ENCODE measurements at places on chromosomes 5 and 9.

GRCh38 chr9:124394596-124394995, 20.6 kb downstream of the PSMB7 start:
- DNase-seq = no peak

DNA sequence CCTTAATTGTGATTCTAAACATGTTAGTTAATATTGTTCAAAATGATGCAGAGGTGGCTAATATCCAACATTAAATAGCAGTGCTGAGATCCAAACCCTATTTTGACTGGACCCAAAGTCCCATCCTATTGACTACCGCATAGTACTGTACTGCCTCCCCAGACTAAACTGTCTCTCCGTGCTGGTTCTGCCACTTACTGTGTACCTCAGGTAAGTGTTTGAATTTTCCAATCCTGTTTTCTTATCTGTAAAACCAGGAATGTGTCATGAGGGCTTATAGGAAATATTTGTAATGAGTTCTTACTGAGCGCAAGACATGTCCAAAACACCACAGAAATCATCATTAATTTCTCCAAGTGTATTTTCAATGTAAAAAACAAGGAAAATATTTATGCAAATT, 209.2 kb upstream of the CD180 start:
- DNase-seq = no peak

GRCh38 chr9:92713528-92713927, 43.6 kb upstream of the IPPK start:
- DNase-seq = no peak

GRCh38 chr9:124242331-124243194, 15.2 kb upstream of the NEK6 start:
- no peak for DNase-seq

DNA sequence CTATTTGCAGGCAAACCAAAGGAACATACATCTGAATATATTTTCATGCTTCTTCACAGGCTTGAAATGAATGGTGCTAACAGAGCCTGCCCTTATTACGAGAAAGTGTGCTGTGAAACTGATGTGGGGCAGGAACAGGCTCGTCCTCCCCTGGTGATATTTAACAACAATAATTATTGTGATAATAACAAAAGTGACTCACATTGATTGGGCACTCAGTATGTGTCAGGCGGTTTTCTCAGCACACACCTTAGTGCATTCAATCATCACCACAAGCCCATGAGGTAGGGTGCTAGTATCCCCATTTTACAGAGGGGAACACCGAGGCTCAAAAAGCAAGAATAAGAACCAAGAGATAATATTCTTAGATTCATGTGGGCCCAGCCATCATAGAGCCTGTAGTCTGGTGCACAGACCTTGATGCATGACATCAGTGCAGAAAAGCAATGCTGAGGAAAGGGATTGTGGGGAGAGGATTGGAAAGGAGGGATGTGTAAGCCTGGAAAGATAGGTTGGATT, 18.1 kb upstream of the BOD1 start:
- no peak for DNase-seq

DNA sequence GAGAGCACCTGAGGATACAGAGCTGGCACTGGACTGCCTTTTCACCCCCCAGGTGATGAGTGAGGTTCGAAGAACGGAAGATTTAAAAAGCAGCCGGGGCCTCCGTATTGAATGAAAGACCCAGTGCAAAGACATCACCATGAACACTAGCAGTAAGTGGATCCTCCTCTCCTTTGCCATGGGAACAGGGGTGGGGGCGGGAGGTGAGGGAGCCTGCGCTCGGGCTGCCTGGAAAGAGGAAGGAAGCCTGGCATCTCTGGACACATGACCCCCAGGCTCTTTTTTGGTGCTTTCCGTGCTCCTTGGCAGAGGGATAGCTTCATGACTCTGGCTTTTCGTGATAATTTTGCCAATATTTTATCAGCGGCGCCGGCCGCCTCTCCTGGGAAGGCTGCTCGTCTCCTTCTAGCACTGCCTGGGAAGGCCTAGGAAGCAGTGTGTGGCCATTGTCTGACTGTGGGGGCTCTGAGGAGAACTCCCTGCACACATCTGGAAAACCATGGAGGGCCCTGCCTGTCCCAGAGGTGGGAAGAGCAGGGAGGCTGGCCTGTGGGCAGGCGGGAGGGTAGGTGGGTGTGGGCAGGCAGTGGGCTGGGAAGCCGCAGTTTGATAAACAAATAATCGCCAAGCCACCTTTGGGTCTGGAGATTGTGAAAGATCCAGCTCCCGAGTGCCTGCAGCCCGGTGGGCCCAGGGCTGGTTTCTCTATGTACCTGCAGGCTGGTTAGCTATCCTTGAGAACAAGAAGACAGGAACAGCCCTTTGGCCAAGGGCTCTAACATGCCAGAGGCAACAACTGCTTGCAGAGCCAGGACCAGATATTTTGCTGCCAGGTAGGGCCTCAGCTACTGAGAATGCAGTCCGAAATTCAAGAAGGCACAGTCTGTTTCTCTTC, 911 bp downstream of the ABLIM3 start:
- no peak for DNase-seq

DNA sequence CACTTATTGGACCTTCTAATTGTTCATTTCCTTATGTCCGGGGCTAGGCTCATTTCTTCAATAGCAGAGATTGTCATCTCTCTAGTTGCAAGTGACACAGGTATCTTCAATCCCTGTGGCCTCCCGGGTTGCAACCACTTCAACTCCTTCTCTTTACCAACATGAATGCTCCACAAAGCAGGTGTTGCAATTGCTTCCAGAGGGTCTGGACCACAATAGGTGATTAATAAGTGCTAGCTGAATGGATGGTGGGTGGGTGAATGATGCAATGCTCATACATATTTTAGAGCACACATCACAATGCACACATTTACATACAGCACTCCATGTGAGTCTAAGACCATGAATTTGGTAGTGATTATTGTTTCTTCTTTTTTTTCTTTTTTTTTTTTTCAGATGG, 2.6 kb downstream of the CEMIP2 start:
- no peak for DNase-seq

DNA sequence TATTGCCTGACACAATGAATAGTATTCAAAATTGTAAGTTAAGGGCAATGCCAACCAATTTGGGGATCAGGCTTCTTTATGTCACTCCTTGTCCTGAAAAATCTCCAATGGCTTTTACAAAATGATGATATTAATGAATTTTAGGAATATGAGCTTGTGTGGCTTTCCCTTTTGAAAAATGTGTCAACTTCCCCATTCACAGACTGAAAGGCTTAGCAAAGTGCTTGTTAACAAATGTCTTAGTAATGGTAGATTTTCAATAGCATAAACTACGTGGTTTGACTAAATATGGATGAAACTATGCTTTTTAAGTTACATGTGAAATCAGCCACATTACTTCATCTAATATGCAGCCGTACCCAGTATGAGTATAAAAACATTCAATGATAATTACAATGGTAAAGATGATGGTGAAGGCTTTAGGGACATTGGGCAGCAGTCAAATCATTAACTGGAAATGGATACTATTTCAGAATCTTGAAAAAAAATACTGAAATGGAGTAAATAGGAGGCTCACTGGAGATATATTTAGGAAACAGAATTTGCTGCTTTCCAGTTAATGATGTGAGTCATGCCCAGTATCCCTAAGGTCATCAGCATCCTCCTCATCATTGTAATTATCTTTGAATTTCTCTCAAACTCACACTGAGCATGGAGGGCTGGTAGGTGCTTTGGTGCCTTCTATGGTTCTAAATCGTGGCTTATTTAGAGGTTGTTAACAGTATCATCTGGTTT, 113.3 kb upstream of the ZNF608 start:
- DNase-seq = no peak

DNA sequence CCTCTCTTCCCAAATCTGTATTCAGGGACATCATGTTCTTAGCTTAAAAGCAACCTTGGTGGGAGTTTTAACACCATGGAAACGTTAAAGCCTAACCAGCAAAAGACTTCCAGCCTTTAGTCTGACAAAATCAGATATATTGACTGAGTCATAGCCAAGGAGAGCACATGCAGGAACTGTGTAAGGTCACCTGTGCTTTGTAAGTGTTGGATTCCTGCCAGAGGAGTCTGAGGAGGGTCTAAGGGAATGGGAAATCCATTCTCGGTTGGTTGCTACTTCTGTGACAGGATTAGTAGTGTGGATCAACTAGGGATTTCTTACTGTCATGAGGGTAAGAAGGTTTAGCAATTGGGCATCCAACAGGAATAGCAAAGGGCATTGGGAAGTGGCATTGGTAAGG, 142.0 kb upstream of the CHD1 start:
- DNase-seq = no peak

GRCh38 chr9:14307989-14308852, 5.7 kb downstream of the NFIB start:
- DNase-seq = no peak

DNA sequence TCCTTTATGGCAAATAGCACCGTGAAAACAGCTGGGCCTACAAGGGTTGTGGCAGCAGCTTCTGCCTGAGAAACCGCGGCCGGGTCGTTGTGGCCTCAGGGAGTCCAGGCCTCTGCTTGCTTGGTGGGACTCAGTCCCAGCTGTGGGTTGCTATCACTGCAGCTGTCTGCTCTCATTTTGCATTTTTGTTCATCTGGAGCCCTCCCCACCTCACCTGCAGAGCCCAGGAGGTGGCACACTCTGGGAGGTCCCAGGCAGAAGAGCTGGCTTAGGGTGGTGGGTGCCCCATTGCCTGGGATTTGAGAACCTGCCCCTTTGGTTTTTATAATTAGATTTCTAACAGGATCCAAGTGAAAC, 138.4 kb downstream of the GADD45G start:
- no peak for DNase-seq

DNA sequence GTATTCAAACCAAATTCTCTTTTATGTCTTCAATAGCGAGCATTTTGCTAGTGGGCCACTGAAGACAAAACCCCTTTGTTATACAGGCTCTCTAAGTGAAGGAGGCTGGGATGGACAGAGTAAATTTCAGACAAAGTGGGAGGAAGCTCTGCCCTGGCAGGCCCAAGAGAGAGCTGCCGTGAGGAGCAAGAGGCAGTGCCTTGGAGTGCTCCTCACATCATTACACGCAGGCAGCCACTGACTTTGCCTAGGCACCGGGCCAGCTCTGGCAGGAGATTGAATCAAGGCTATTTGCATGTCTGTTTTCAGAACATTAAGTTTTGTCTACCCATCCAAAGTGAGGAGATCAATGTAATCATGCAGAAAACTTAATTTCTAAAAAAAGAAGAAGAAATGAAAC, 167.7 kb downstream of the CCDC192 start:
- DNase-seq = no peak

GRCh38 chr5:84564321-84565075, 179.8 kb upstream of the EDIL3 start:
- DNase-seq = no peak

- peak; percentile 1 for DNase-seq
Observed at GRCh38 chr5:59380350-59380951, 513.1 kb downstream of the PDE4D start.

- no peak for DNase-seq
Observed at GRCh38 chr9:137575364-137575715, 3.4 kb downstream of the DPH7 start.

DNA sequence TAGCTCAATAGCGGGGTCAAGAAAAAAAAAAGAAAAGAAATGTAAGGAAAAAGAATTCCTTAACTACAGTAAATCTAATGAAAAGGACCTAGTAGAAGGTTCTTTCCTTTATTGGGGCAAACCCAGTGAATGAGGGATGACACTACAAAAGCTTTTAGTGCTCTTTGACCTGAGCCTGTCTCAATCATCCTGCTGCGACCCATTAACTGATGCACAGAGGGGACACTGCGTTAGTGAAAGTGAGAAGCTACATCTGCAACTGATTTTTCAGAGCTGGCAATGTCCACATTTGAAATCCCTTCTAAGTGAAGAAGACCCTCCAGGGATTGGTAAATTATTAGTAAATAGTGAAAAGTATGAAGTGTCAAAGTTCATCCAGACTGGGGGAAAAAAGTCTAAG, 101.1 kb downstream of the OTULIN start:
- no peak for DNase-seq

GRCh38 chr9:7095058-7095457, 337.3 kb downstream of the KDM4C start:
- DNase-seq = no peak

DNA sequence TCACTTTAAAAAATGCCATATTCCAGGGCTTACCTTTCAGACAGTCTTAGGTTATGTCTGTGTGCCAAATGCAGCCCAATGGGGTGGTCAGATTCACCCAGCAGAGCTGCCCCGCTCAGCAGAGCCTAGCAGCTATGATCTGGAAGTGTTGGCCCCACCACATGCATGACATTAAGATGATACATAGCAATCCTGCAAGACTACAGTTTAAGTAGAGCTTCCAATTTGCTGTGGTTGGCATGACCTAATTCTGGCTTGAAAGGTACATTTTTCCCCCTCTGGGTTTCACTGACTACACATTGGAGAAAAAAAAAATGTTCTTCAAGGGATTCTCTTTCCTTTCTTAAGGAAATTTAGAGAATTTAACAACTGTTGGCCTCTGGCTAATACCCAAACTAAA, 22.5 kb downstream of the MEF2C start:
- DNase-seq = no peak

GRCh38 chr5:117657541-117657940, 1082.9 kb upstream of the SEMA6A start:
- DNase-seq = no peak

GRCh38 chr5:95728494-95729114, 2.5 kb upstream of the RHOBTB3 start:
- DNase-seq = no peak

DNA sequence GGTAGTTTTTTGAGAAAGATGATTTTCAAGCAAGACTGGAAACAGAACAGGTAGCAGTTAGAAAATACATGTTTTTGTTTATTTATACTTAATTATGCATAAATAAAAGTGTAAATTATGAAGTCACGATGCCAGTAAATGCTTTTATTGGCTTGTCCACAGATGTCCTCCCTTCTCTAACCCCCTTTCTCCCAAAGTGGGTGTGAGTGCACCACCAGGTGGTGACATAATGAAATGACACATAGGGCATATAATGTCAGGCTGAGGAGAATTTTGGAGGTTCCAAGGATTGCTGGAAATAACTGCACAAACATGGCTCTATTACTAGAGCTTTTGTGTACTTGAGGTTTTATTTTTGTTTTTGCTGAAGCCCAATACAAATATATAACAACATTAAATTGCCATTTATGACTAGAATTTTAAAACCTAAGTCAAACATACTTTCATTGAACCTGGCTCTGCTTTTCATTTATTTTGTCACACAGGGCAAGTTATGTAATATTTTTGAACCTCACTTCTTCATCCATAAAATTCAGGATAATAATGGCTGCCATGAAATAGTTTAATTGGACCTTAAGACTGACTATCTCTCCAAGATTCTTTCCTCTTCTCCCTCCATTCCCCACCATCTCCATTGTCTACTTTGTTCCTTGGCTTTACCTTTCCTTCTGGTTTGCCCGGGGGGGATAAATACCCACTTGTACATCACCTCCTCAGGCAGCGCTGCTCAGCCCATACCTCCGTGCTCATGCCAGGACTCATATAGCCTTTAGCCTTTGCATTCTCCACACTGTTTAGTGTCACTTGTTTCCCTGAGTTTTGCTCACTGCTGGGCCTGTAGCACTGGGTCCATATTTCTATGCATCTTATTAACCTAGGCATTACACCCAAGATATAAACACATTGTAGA, 168.8 kb downstream of the PDE4D start:
- peak; percentile 11 for DNase-seq

GRCh38 chr5:2300421-2300820, 417.7 kb upstream of the IRX4 start:
- no peak for DNase-seq

GRCh38 chr9:124659099-124659659, 111.9 kb downstream of the NR6A1 start:
- peak; percentile 69 for DNase-seq
